ENCODE measurements at places on chromosomes 7 and 10.

- no peak for DNase-seq
These were observed 255.2 kb downstream of the ABCA13 start for GRCh38 chr7:48426331-48426965.

- DNase-seq = no peak
These were observed 568.1 kb upstream of the MKI67 start for GRCh38 chr10:128694168-128694850.

GRCh38 chr7:98105942-98106544, 619 bp upstream of the LMTK2 start:
- no peak for DNase-seq

DNA sequence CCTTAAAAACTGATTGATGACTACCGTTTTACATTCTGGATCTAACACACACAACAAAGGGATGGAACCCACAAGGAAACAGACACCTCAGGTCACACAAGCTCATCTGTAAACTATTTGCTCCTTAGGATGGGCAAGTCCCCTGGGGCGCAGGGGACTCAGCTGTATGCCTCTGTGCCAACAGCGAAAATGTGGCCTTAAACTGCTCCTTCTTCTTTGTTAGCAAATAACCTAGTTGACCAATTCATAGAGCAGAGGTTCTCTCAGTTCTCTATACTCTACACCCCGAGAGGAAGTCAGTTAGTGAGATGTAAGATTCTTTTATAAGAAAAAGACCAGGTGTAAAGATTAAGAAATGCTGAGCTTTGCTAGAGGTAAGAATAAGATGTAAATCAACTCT, 181.9 kb upstream of the PRSS58 start:
- no peak for DNase-seq

DNA sequence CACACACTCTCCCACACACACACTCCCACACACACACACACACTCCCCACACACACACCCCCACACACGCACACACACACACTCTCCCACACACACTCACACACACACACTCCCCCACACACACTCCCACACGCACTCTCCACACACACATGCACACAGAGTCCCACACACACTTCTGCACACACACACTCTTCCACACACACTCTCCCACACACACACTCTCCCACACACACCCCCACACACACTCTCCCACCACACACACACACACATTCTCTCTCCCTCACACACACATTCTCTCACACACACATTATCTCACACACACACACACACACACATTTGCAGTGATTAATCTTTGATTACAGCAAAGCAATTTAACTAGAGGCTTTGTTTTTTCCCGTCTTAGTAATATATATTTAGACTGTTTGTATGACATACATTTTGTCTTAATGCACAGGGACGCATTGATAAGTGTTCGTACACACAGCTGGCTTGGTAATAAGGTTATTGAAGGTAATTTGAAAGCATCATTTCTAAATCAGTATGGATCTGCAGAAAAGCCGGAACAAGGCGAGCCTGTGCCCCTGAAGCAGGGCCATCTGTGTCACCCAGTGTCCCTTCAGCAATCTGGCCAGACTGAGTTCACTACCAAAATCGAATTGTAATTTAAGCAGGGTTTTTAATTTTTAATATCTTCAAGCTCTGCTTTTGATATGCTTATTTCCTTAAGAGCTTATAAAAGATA, 69.9 kb upstream of the SH2B2 start:
- no peak for DNase-seq
